ENCODE measurements at places on chromosomes 6 and 20.

DNA sequence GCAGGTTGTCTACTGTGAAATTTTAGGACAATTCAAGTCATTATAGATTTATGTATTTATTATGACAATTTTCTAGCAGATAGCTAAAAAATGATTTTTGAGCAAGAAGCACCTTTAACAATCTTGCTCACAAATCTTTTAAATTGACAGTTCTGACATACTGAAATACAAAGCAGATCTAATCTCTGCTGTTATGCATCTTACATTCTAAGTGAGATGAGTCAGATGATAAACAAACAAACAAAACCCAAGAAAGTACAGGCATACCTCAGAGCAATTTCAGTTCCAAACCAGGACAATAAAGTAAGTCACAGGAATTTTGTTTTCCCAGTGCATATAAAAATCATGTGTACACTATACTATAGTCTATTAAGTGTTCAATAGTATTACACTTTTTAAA, 430.7 kb upstream of the PTCHD4 start:
- no peak for DNase-seq

DNA sequence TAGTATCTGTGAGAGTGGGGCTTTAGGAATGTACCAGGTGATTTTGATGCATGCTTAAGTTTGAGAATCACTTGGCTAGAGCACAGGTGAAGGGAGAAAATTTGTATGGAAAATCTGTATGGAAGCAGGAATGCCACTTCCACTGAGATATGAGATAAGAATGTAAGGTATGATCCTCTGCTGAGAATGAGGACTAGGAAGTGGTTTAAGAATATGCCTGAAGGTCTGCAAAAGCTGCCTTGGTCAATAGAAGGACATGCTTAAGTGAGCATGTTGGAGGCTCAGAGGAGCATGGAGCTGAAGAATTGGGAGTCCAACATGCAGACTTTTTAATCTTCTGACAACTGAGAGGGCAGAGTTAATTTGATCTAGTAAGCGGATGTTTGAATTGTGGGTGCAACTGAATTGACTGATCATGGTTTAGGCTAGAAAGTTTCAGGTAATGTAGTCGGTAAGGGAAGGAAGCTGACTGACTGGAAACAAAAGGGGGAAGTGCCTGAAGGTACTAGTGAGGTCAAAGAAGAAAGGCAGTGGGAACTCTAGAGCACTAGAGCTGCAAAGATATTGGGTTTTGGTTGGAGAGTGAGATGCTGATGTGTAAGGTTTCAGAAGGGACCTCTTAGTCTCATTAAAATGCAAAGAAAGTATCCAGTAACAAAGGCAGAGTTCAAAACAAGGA, 28.6 kb upstream of the NOTCH4 start:
- no peak for DNase-seq

DNA sequence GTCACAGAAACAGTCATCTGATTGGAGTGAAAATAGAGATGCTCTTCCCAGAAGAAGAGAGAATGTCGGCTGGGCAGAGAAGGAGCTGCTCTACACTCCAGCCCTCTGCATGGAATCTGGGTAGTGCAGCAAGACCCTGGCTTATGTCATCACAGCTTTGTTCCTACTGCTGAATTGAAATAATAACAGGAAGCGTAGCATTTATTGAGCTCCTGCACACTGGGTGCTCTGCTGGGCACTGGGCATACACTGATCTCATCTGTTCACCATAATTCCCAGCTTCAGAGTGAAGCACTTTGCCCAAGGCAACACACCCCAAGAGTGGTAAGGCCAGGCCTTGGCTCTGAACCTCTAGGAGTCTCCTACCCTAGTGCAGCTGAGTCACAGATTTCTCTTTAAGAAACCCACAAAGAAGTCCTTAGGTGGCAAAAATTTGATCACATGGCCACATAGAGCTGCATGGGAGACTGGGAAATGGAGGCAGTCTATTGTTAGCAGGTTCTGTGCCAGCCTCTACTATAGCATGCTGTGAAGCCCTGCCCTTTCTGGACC, 3.9 kb upstream of the SDCBP2 start:
- no peak for DNase-seq

DNA sequence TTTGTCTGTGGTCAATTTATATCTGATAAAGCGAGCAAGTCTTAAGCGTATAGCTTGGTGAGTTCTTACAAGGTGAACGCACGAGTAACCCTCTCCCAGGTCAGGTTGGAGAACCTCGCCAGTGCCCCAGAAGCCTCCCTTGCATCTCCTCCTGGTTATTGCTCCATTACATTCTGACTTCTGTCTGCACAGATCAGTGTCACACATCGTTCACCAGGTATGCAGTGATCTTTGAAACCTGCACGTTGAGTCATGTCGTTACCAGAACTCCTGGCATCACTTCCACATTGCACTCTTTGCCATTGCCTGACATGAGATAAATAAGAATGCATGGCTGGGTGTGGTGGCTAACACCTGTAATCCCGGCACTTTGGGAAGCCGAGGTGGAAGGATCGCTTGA, 44.2 kb downstream of the AKAP12 start:
- no peak for DNase-seq

- DNase-seq = no peak
Observed at GRCh38 chr20:16293590-16293989, 279.7 kb downstream of the KIF16B start.

GRCh38 chr6:137661601-137662000, 167.4 kb upstream of the OLIG3 start:
- peak; percentile 61 for DNase-seq
